Liver (tissue), 10 donors: ENCODE measurements at places on chromosomes 16 and 17.

DNA sequence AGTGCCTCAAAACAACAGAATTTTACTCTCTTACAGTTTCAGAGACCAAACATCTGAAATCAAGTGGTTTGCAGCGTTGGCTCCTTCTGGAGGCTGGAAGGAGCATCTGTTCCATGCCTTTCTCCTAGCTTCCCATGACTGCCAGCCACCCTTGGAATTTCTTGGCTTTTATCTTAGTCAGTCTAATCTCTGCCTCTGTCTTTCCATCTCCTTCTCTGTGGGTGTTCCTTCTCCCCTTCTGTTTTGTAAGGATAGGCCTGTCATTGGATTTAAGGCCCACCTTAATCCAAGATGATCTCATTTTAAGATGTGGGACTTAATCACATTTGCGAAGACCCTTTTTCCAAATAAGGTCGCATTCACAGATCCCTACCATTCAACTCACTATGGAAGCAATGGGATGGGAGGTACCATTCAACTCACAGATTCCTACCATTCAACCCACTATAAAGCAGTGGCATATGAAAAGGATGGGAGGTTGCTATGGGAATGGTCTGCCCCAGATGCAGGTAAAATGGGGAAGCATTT lies 321.8 kb downstream of the WWOX start:
- no peak for DNase-seq

GRCh38 chr16:58187092-58187491 lies 10.8 kb downstream of the CSNK2A2 start:
- DNase-seq: no peak

DNA sequence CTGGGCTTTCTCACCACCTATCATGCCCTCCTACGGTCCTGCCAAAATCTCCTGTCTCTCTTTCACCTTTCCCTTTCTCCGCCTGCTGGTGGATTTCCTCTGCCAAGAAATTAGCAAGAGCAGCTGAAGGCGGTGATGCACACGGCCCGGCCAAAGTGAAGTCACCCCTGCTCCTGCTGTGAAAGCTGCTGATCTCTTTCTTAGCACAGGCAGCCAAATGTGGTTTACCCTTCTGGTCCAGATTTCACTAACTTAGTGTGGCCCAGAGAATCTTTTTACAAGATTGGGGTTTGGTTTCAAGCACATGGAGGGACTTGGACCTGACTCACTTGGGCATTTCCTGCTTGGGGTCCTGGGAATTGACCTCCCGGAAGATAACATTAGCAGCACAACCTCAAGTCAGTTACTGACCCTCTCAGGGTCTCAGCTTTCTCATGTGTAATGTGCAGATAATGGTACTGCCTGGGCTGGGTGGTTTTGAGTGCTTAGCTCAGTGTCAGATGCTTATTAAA lies 155.7 kb downstream of the SOCS1 start:
- DNase-seq: no peak

DNA sequence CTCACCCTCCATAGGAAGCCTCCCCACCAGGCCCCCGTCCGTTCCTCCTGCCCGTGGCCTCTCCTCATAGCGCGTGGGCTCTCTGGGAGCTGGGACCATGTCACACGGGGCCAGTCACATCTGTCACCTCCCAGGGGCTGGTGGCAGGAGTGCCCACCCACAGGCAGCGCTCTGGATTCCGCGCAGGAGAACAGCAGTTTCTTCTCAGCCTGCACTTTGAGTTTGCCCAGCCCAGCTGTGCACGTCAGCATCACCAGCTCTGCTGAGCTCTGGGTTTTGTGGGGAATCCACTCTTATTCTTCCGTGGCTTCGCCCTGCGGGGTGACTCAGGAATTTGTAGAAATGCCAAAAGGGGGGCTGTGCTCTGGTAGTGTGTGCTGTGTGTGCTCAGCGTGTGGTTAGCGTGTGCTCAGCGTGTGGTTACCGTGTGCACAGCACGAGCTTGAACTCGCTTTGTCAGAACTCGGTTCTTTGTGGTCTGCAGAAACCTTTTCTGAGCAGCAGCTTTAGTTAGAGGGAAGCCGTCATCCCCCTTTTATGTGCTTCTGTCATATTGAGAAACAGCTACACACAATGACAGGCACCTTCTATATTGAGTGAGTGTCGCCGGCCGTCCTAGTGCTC lies 3.2 kb downstream of the ACSF3 start:
- no peak for DNase-seq

- DNase-seq: no peak
Measured at GRCh38 chr16:47815655-47816054, 340.1 kb downstream of the ABCC12 start.

- no peak for DNase-seq
Measured at GRCh38 chr16:2587891-2588565, 50.2 kb downstream of the PDPK1 start.

DNA sequence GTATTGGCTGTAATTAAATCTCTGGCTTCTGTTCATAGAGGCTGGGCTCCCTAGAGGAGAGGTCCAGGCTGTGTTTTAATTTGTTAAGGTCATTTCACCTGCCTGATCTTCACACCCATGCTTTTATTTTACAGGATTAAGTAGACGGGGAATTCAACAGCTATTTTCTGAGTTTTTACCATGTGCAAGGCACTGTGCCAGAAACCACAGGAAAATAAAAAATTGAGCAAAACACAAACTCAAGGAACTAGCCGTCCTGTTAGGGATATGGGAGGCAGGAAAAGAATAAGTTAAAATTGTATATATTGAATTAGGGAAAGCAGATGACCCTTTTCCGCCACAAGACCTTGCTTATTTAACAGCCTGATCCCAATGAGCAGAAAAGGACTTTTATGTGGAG lies 29.1 kb downstream of the HS3ST3A1 start:
- no peak for DNase-seq

DNA sequence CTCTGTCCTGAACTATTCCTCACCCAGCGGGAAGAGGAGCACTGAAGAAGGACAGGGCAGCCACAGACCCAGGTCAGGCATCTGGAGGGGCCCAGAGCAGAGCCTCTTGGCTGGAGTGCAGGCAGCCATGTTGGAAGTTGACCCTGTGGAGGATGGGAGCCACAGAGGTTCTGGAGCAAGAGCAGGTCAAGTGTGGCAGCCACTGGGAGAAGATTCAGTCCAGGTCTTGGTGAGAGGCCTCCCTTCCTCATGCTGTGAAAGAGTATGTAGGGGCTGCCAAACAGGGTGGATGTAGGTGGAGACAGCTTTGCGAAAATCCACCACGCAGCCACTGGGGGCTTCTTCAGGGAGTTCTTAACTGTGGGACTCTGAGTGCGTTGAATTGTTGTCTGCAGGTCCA lies 590 bp upstream of the CD79B start:
- DNase-seq: no peak

DNA sequence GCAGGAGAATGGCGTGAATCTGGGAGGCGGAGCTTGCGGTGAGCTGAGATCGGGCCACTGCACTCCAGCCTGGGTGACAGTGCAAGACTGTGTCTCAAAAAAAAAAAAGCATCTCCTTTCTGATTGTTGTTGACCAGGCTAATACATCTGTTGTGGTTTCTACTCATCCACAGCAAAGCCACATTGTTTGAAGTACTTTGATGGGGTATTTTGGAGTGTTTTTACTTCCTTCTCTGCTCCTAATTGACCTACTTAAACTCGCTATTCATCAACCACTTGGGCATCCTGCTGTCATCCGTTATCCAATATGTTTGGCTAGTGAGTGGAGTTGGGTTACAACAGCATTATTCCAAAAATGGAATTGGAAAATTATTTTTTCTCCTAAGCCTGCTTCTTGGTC lies 3.5 kb upstream of the CDC27 start:
- no peak for DNase-seq

- no peak for DNase-seq
Measured at GRCh38 chr17:31807846-31808245, 51.2 kb downstream of the COPRS start.

DNA sequence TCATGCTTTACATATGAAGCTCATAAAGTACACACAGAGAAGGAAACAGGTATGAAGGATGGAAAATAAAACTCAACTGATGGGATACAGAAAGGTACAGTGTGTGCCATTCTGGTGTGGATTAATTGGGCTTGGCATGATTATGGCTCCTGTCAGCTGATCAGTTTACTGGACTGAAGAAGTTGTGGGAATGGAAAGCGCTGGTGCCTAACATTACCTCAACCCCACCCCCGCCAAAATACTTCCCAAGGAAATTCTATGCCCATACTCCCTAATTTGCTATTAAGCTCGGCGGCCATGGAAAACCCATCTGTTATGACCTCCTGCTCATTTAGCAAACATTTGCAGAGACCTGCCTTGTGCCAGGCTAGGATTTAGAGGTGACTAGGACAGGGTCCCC lies 16.6 kb upstream of the PMFBP1 start:
- no peak for DNase-seq

DNA sequence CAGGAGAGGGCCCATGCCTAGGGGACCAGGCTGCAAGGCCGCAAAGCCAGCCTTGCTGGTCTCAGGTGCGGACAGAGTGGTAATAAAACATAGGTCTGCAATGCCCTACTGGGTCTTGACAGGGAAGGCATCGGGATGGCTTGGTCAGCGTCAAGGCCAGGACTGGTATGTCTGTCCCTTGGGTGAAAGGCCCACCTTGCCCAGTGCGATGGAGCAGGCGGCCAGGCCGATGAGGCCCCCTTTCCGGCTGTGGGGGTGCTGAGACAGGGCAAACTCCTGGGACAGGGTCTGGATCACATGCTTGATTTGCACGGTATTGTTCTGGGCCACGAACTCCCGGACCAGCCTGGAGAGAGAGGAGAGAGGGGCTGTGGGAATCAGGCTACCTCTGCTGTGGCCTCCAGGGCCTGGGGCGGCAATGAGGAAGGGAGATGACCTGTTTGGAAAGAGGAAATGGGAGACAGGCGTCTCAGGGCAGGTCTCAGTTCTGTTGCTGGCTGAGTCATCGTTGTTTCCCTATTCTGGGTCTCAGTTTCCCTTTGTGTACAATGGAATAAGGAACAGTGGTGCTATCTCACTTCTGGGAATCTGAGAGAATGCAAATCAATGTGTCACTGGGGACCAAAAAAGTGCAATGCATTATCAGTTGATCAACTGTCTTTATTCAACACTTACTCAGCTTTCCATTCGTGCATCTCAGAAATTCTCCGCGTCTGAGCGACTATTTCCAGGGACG lies 14.8 kb downstream of the VAC14 start:
- no peak for DNase-seq

- no peak for DNase-seq
Measured at GRCh38 chr17:69437475-69437874, 23.0 kb downstream of the MAP2K6 start.

DNA sequence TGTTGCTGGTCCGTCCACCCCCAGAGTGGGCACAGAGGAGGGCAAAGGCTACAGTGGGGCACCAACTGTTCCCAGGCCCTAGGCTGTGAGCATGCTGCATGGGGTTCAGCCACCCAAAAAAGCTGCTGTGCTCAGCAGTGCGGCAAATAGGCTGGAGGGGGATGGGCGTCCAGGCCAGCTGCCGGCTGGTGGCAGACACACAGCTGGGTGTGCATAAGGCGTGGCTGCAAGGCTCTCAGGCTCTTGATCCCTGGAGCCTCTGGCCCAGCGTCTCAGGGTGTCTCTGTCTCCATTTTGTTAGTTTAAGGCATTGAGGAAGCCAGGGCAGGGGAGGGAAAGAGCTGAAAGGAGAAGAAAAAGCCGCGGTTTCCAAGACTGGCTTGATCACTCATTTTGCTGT lies 8.8 kb downstream of the RPL19 start:
- DNase-seq: no peak

DNA sequence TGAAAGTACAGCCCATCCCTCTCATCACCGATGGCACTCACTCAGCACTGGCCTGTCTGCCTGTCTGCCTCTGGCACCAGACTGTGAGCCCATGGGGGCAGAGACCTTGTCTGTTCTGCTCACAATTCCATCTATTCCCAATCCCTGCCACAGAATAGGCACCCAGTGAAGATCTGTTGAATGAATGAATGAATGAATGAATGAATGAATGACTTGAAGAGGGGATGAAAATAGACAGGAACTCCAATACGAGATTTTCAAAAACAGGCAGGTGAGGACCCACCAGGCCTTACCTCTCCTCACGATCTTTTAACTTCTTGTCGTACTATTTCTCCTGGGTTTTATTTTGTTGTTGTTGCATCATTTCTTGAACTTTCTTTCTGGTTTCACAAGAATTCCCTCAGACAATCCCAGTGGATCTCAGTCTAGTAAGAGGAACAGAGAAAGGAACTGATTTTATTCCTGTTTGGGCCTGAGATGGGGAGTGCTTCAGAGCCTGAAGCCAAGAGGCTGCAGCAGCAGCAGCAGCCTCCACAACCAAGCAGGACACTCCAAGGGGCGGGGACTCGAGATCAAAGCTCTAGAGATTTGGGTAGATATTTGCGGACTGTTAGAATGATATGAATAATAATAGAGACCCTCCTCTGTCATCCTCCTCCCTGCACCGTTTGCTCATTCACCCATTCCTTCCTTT lies 17.7 kb downstream of the KRT9 start:
- no peak for DNase-seq

DNA sequence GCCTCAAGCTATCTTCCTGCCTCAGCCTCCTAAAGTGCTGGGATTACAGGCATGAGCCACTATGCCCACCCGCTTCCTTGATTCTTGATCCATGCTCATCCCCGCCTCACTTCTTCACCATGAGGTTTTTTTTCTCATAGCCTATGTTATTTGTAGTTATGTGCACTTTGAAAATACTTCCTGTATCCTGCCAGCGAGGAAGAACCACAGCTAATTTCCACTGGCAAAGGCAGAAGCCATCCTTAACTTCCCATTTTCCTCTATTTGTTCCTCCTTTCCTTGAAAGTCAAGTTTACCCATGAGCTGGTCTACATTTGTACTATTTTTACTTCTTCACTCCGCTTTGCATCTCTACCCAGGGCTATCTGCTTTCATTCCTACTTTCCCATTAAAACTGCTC lies 189.7 kb upstream of the ZFHX3 start:
- no peak for DNase-seq

GRCh38 chr17:36980280-36980761 lies 31.6 kb downstream of the AATF start:
- no peak for DNase-seq

- DNase-seq: peak; percentile 46
Measured at GRCh38 chr16:89090182-89090630, 3.4 kb upstream of the ACSF3 start.

GRCh38 chr17:57811638-57812280 lies 38.1 kb downstream of the MRPS23 start:
- DNase-seq: no peak

DNA sequence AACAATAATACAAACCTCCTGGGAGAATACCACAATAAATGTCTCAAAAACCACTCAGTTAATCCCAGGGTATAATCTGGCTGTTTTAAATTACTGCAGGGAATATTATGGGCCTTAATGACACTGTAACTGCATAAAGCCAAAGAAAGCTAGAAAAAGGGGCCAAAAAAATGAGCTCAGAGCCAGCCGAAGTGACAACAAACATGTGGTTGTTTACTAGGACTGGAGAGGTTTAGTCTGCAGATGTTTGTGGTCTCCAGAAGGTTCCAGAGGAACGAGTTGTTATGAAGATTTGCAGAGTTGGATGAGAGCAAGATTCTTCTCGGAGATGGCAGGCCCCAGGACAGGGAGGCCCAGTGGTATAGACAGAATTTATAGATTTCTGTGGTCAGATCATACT lies 97.1 kb upstream of the AKTIP start:
- no peak for DNase-seq
